ENCODE measurements at places on chromosomes 11 and 22.

DNA sequence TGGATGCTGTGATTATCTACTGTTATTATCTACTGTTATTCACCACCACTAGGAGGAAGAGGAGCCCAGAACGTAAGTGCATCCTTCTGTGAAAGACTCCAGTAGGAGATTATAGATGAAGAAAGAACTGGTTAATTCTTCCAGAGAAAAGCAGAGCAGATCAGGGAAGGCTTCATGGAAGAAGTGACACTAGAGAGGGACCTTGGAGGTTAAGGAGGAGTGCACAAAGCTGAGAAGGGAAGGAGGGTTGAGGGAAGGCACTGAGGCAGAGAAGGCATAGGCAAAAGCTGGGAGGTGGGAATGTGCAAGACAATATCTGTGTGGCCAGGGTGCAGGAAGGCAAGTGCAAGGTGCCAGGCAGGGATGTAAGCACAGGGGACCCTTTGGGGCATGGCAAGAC lies 13.5 kb downstream of the CRYBB1 start:
- DNase-seq: no peak

GRCh38 chr22:49871482-49871881 lies 17.8 kb downstream of the ZBED4 start:
- DNase-seq: no peak

DNA sequence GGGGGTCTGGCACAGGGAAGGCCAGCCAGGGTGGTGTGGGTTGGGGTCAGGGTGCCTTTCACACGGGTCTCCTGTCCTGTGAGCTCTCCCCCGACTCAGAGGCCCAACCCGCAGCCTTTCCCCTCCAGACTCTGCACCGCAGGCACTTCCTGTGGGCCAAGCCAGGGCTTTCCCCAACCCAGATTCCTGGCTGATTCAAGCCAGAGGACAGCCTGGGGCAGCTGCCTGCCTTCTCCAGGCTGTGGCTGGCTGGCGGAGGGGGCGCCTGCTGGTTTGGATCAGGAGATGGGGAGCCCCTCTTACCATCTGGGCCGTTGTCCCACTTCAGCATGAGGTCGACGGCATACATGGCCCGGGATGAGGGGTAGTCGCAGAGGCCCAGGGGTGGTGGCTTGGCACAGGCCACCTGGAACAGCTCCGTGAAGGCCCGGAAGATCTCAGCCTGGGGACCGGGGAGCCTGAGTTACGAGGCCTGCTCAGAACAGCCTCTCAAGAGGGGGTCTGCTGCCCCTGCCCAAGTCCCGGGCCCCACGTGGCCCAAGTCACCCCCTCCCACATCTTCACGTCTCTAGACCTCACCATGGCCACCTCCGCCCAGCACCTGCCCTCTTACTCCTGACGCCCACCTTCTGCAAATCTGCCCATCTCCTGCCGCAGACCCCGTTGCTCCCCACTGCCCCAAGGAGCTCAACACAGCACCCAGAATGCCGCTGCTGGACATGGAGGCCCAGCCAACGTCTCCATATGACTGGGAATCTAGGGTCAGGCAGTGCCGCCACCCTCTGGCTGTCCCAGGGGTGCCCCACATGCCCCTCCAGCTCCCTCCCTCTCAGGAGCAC lies 17.3 kb downstream of the TSPO start:
- no peak for DNase-seq

GRCh38 chr11:128715691-128716561 lies 22.1 kb downstream of the FLI1 start:
- DNase-seq: no peak

GRCh38 chr11:66862559-66863037 lies 5.7 kb downstream of the LRFN4 start:
- DNase-seq: no peak

DNA sequence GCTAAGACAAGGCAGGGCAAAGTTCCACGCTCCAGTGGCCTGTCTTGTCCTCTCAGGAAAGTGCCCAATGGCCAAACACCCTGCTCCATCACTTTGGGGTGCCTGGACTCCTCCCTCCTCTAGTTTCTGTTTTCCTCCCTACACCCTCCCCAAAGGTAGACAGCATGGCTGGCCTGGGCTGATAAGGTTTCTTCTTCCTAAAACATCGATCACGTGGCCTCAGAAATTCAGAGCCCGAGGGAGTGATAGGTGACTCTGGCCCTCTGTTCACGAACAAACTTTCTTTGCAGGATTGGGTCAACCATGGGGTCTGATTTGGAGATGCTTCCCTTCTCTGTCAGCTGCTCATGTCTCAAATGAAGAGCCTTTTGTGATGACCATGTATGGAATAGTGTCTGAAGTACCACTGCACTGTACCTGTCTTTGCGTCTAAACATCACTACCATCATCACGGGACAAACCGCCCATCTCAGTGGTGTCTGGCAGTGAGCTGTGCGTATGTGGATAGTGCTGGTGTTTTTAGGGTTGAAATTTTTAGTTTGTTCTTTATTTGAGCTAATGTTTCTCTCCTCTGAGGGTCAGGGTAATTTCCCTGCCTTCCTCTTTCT lies 6.1 kb downstream of the MICAL2 start:
- DNase-seq: no peak

DNA sequence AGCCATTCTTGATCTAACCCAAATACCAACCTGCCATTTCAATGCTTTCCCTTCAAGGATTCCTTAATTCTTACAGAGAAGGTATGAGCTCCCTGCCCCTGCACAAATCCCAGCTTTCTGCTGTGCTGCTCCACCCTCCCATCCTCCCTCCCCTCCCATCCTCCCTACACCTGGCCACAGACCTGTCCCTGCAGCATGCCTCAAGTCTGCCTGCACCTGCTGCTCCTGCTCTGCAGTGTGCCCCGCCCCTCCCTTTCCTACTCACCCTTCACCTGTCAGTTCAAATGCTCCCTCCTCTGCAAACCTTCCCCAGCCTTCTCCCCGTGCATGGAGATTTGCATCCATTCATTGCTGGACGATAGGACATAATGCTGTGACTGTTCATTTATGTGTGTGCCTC lies 139.9 kb upstream of the NARS2 start:
- DNase-seq: no peak

DNA sequence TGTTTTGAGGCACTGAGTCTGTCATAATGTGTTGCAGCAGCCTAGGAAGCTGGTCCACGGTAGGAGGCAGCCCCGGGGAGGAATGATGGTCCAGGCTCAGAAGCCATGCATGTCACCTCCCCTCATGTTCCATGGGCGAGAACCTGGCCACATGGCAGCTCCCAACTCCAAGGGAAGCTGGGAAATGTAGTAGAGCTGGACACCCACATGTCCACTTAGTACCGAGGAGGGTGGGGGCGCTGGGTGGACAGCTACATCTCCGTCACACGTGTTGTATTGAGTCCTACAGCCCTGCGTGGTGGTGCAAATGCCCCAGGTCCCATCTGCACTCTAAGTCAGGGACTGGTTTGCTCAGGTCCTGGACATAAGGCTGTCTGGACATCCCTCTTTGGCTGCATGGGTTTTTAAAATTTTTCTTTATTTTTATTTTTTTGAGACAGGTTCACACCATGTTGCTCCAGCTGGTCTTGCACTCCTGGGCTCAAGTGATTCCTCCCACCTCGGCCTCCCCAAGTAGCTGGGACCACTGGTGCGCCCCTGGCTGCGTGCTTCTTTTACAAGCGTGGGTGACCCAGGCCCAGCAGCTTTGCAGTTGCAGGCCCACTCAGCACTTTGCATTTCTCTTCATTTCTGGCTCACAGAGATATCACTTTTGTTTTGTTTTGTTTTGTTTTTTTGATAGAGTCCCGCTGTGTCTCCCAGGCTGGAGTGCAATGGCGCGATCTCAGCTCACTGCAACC lies 3.9 kb upstream of the CTTN start:
- no peak for DNase-seq

DNA sequence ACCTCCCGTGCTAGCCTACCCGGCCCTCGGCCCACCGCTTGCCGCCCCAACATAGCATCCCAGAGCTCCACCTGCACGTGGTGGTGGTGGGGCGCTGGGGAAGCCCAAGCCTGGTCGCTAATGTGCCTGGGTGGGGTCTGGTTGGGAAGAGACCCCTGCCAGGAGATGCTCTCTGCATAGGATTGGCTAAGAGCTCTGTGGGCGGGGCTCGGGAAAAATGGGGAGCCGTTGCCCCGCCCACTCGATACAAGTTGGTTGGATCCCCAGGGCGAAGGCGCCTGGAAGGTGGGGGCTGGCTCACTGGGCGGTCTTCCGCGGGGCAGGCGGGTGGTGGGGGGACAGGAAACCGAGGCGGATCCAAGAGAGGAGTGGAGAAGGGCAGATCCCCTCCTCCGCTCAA lies 7.6 kb downstream of the LRRC10B start:
- DNase-seq: no peak

- no peak for DNase-seq
Measured at GRCh38 chr11:120587299-120587698, 75.8 kb downstream of the GRIK4 start.

- DNase-seq: no peak
Measured at GRCh38 chr22:49728570-49729271, 99.0 kb downstream of the BRD1 start.

DNA sequence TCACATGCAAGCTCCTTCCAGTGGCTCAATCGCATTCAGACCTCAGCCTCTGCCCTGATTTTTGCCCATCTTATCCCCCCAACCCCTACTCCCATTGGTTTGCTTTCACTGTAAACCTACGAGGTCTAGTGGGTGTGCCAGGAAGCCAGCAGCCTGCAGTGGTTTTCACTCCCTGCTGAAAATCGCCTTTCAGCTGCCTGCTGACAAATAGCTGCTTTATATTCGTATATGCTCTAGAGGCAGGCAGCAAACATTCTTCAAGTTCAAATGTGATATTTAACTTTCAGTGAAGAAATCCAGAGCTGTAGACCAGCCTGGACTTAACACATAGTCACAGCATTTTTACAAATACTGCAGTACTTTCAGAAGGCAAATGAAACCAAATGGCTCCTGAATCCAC lies 92.8 kb upstream of the APOA1 start:
- no peak for DNase-seq

- no peak for DNase-seq
Measured at GRCh38 chr11:117752721-117753237, 44.2 kb downstream of the DSCAML1 start.

- DNase-seq: no peak
Measured at GRCh38 chr22:29427176-29427760, 11.1 kb upstream of the RFPL1 start.

- no peak for DNase-seq
Measured at GRCh38 chr22:27397954-27398342, 403.6 kb downstream of the MN1 start.

- no peak for DNase-seq
Measured at GRCh38 chr22:34688825-34689224, 377.1 kb upstream of the ISX start.

GRCh38 chr11:58796333-58796732 lies 48.2 kb downstream of the GLYATL2 start:
- no peak for DNase-seq

DNA sequence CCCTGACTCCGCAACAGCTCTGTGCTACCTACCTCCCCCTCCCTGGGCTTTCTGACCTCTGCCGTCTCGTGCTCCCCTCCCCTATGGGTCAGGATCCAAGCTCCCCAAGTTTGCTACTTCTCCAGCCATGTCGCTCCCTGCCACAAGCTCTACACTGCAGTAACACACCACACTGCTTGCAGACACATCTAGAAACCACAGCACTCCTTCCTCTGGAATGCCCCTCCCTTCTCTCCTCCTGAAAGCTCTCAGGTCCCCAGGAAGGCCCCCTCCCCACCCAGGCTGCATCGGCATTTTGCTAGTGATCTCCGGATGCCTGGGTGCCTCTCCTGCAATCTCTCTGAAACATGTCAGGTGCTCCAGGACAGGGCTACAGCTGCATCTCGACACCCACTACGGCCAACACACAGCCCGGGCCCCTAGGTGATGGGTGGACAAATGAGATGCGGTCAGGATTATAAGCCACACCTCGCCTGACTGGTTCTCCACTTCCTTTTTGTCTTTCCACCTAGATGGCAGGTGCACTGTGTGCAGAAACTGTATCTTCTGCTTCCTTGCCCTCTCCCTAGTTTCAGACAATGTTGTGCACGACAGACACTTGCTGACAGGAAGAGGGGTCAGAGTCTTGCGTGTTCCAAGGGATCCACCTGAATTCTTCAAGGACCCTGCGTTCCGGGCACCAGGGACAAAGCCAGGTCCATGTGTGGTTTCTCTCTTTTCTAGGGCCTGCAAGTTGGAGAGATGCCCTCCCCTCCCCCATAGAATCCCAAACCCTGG lies 22.9 kb downstream of the RPUSD4 start:
- no peak for DNase-seq

GRCh38 chr11:20321177-20321576 lies 42.3 kb upstream of the HTATIP2 start:
- no peak for DNase-seq

- no peak for DNase-seq
Measured at GRCh38 chr11:6420677-6421076, 1.8 kb upstream of the APBB1 start.

GRCh38 chr11:69686856-69687255 lies 11.7 kb upstream of the LTO1 start:
- no peak for DNase-seq

Measured in NCI-H1048 (cell line).